ENCODE measurements at places on chromosomes 7 and 10. TPM values are rescaled to one million over a fixed set of nuclear protein-coding genes. Genes with fewer than 3 reads are reported as not detected.

DNA sequence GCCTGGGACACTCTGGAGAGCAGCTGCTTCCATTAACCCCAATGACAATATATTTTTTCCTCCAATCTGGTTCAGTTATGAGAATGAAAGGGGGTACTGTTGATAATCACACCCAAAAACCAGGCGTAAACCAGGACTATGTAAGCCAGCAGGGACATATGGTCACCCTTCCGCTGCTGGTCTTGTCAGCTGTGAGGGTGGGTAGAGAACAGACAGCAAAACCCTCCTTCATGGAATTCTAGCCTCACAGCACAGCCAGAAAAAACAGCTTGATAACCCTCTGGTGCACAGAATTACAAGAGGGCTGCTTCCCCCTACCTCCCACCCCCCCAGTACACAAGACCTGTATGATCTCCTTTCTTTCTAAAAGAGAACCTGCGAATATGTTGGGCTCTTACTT lies 368.8 kb upstream of the ZMIZ1 start:
- DNase-seq = no peak

DNA sequence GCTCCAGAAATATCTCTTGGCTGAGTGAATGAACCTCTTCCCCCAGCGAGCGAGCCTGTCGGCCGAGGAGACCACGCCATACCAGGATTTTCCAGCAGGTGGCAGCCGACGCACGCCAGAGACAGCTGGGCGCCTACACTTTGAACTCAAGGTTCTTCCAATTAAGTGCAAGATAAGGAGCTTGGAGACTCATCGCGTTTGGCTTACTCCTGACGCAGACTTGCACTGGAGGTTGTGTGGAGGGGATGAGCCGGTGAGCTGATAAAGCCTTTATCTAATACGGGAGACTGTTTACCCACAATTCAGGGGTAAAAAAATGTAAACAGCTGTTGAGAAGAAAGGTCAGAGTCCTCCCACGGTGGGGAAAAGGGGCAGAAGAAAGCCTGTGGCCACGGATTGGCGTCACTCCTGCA lies 45.9 kb upstream of the EMX2 start:
- peak; percentile 69 for DNase-seq

DNA sequence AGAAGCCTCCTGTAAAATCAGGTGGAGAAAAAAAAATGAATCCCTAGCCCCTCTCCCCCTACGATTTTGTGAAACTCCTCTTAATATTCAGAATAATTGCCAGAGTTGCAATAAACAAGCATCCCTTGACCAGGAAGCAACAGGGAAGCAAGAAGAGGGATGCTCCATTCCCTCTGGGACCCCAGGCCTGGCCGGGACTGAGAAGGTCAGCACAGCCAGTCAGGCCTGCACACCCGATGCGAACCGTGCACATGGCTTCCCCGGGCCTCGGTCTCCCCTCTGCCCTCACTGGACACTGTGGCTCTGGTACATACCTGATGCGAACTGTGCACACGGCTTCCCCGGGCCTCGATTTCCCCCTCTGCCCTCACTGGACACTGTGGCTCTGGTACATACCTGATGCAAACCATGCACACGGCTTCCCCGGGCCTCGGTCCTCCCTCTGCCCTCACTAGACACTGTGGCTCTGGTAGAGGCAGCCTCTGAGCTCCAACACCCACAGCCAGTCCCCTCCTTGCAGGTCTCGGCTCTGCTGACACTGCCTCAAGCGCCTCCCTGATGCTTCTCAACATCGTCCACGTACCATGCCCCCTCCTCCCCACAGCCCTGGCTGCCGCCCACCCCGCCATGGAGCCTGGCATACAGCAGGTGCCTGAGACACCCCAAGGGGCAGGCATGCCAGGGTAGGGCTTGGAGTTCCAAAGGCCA lies 138.6 kb downstream of the DIP2C start:
- no peak for DNase-seq

DNA sequence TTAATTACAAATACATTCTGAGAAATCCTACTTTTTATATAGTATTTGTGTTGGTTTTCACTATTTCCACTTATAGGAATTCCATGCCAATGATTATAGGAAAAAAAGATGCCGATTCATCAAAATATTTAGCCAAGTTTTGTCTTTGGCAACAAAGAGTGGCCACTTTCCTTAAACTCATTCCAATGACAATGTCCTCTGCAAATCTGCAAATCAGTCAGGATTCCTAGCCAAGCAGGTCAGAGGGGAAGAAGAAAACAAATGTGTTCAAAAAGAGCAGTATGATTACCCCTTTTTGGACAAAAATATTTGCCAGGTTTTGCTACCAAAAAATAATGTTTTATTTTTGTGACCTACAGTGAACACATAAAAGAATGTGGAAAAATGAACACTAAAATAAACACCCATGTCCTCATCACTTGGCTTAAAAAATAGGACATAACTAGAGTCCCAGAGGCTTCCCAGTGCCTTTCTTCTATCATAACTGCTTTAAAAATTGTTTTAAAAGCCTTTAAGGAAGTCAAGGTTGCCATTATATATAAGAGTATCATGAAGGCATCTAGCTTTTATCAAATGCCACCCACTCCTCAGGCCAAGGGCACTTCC lies 125.9 kb downstream of the ADAM12 start:
- DNase-seq = no peak

DNA sequence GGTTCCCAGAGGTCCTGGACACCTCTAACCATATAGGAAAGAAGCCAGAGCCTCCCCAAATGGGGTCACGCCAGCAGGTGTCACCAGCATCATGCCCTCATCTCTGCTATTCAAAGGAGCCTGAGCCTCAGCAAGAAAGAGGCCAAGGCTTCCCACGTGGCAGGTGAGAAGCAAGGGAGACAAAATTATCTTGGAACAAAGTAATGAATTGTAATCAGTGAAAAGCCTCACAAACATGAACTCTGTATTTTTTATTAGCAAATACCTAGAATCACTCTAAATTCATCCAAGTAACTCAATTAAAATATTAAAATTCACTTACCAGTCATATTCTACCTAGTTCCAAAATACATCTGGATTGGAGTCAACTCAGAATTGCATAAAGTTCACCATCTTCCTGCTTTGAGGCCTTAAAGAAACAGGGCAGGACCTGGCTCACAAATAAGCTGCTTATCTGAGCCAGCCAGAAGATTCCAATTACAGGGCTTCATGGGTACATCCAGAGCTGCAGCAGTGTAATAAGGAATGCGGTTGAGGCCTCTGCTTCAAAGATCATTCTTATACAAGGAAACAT lies 68.7 kb downstream of the SGMS1 start:
- DNase-seq = no peak

- DNase-seq = peak; percentile 2
These were observed 29.7 kb downstream of the ZFAND2A start for GRCh38 chr7:1130021-1130990.

GRCh38 chr10:83476211-83476610 lies 663.1 kb upstream of the GHITM start:
- DNase-seq = no peak

DNA sequence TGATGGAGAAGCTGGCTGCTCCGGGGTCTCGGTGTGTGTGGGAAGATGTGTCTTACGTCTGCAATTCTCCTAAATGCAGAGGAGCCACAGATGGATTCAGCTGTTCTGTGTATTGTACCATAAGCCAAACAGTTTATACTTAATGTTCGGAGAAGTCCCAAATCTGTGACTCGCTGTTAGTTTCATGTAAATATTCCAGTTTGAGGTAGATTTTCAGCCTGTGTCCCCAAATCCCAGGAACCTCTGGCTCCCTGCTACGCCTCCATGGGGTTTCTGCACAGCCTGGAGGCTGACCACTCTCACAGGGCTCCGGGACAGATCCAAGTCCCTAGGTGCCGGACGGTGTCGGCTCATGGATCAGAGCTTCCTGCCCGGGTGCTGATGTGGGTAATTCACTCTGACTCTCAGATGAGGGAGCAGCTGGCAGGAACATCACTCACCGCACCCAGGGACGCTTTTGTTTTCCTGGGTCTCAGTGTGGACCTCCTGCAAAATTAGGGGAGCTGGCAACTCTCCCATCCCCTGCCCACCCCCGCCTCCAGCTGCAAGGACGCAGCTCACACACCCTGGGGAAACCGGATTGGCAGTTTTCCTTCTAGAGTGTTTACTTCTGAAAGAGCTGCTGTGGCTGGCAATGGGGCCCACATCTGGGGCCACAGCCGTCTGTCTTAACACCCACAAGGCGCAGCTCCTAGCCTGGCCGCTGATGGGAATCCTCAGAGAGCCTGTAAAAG lies 421.1 kb upstream of the FOXK1 start:
- DNase-seq = no peak

- DNase-seq = peak; percentile 25
These were observed 49.3 kb downstream of the PPP1R17 start for GRCh38 chr7:31735991-31736982.

DNA sequence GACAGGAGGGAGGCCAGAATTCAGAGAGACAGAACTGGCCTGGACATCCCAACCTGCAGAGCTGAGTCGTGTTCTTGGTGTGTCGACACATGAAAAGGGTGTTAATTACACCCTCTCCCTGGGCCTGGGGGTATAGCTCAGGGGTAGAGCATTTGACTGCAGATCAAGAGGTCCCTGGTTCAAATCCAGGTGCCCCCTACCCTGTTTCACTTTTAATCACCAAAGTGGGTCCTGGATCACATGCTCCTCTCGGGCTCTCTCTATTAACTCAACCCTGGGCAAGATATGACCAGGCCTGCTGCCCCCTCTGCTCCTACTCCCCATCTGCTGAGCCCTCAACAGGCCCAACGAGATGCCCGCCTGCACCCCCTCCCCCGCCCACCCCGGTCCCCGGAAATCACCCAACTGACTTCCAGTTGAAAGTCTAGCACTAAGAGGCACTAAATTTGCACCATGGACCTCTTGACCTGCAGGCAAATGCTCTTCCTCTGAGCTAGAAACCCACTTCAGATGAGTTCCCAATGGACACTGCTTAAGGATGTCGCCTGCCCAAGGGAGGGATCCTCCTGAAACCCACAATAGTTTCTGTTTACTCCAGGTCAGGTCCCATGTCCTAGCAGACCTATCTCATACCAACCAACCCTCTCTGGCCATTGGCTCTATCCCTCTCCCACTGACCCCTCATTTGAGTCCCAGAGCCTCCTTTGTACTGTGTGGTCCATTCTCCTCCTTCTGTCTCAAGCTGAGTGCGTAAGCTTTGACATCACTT lies 137.6 kb downstream of the ZNF467 start:
- no peak for DNase-seq

- DNase-seq = no peak
These were observed 223.4 kb downstream of the SEC23IP start for GRCh38 chr10:120115959-120116358.

GRCh38 chr7:64515781-64516180 lies 47.1 kb downstream of the ZNF680 start:
- no peak for DNase-seq

DNA sequence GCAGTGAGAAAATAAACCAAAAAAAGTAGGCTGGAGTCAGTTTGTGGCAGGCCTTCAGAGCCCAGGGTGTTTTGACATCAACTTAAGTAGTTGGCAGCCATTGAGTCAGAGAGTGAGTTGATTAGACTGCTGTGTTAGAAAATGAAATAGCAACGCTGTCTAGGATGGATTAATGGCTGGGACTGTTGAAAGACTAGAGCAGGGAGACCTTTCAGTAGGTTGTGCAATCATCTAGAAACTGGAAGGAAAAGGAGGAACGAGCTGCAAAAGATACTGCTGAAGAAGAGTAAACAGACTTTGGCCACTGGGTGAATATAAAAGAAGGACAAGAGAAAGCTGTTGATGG lies 28.6 kb upstream of the TRIL start:
- DNase-seq = no peak

DNA sequence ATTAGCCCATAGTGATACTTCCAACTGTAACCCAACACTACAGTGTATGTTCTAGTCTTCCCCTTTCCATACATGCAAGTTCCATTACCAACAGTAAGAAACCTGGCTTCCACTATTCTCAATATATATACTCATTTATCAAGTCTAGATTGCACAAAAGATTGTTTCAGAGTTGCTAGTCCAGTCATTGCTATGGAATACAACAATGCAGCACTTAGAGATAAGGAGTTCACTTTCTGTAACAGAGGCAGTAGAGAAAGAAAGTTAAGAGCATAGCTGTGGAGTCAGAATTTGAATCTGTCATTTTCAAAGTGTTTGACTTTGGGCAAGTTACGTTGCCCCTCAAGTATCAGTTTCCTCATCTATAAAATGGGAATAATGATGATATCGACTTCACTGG lies 90.1 kb downstream of the RTKN2 start:
- DNase-seq = no peak

DNA sequence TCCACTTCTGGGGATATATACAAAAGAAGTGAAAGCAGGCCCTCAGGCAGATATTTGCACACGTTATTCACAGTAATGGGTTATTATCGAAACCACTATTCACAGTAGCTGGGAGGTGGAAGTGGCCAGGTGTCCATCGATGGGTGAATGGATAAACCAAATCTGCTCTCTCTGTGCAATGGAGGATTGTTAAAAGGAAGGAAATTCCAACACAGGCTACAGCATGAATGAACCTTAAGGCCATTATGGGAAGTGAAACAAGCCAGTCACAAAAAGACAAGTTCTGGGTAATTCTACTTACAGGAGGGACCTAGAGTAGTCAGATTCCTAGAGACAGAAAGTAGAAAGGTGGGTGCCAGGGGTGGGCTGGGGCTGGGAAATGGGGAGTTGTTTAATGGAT lies 48.5 kb upstream of the BHLHA15 start:
- DNase-seq = no peak

Gene SLC12A9
- 29.0 TPM for total RNA-seq

Gene SDK1
- 2.5 TPM for total RNA-seq

Gene CALHM1
- total RNA-seq = not detected

Gene BAG3
- total RNA-seq = 98.0 TPM

Gene TNS3
- 106 TPM for total RNA-seq

Gene STOX1
- 3.2 TPM for total RNA-seq

Gene SLC26A5
- total RNA-seq = 0.19 TPM

Gene CPEB3
- 6.3 TPM for total RNA-seq

Measured in omental fat pad (tissue), 4 donors.